Forelimb muscle (tissue), 1 donor: ENCODE measurements at places on chromosomes 6 and 20.

DNA sequence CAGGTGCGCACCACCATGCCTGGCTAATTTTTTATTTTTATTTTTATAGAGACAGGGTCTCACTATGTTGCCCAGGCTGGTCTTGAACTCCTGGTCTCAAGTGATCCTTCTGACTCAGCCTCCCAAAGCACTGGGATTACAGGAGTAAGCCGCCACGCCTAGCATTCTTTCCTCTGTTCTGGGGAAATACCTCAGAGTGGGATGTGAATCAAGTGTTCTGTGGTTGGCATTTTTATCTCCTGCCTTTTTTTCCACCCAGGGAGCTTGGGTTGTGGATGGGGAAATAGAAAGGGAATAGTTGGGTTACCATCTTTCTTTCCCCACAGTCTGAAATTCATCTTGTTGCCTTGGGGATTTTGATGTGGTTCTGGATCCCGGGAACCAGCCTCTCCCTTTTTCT, 24.1 kb downstream of the TFAP2C start:
- no peak for DNase-seq

DNA sequence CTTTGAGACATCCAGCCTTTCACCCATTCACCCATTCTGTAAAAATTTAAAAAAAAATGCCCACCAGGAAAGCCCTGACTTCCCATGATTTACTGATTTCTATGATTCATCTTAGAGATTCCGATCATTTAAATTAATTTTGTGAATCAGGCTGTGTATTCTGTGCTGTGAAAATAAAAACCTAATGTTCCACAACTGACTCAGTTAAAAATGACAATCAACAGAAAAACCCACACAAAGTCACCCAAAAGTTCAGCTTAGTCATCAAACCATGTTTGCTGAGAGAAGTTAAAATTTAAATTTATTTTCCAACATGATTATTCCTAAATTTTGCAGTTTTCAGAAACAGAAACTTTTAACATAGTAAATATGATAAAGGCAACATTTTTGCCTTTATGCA, 509.9 kb downstream of the TENT5A start:
- no peak for DNase-seq

DNA sequence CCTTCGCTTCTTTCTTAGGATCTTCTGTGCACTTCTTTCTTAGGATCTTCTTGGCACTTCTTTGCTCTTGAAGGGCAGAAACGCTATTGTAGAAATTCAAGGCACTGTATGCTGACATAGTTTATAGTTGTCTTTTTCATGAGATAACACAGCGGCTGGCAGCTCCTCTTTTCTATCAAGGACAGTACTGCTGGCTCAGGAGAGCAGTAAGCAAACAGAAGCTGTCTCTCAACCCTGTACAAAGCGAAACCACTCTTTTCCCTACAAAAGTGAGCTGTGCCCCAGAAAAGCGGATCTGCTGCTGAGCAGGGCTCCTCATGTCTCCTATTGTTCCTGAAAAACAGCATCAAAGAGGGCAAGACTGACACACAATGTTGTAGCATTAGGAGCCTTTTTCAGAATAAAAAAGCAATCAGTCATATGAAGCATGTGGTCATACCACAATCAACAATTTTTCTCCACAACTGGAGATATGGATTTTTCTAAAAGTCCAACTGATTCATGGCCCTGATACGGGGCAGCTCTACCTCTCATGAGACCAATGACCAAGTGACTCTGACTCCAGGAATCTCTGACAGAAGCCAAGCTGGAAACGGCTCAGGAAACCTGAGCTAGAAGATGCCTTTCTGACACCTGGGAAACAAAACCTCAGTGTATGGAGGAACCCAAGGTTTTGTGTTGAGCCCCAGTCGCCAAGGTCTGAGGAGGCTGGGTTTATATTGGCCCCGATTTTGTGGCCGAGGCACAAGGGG, 255.9 kb downstream of the ESR1 start:
- DNase-seq, result no peak

- DNase-seq, result no peak
Observed at GRCh38 chr6:56757588-56757984, 114.9 kb upstream of the DST start.

DNA sequence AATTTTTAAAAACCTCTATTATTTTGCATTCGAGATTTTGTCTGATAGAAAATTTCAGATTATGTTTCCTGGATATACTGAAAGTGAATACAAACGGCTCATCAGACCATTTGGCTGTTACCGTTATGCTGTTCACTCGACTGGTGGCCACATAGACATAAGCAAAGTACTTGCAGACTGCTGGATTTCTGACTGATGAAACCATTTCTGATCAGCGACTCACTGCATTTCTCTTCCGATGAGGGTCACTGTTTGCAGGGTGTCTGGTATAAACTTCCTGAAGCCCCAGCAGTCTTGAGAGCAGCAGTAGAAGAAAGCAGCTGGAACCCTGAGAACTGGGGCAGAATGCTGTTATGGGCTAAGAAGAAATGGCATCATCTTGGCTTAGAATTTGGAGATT, 17.7 kb downstream of the SNX9 start:
- DNase-seq, result no peak

DNA sequence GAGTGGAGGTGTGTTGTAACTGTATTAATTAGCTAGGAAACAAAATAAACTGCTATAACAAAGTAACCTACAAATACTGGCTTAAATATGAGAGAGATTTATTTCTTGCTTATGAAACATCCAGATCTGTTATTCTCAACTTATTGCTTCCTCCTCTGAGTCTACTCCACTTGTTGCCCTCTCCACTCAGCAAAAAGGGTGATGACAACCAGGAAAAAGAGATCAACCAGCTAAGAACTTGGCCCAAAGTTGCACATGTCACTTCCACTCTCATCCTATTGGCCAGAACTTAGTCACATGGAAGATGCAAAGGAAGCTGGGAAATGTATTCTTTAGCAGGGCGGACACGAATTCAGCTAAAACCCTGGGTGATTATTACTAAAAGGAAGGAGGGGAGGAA, 5.2 kb upstream of the TP53RK start:
- DNase-seq, result no peak

DNA sequence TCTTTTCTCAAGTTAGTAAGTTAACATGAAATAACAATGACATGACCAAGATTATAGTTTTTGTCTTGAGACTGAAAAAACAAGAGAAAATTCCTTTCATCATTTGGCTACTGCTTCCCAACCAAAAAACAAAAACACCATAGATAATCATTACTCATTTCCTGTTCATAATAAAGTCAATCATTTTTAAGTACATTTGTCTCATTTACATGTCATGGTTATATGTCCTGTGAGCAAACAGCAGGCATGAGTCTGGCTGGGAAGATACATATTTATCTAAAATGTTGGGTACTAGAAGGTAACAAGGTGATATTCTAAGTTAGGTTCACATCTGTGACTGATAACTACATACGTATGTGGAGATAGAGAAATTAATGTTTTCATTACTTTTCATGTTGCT, 180.5 kb downstream of the ISM1 start:
- DNase-seq, result no peak

GRCh38 chr6:53203483-53203882, 54.8 kb upstream of the GCM1 start:
- DNase-seq, result no peak

- no peak for DNase-seq
Observed at GRCh38 chr6:3500262-3501014, 43.6 kb upstream of the SLC22A23 start.

GRCh38 chr6:75376347-75377024, 91.9 kb upstream of the TMEM30A start:
- no peak for DNase-seq

DNA sequence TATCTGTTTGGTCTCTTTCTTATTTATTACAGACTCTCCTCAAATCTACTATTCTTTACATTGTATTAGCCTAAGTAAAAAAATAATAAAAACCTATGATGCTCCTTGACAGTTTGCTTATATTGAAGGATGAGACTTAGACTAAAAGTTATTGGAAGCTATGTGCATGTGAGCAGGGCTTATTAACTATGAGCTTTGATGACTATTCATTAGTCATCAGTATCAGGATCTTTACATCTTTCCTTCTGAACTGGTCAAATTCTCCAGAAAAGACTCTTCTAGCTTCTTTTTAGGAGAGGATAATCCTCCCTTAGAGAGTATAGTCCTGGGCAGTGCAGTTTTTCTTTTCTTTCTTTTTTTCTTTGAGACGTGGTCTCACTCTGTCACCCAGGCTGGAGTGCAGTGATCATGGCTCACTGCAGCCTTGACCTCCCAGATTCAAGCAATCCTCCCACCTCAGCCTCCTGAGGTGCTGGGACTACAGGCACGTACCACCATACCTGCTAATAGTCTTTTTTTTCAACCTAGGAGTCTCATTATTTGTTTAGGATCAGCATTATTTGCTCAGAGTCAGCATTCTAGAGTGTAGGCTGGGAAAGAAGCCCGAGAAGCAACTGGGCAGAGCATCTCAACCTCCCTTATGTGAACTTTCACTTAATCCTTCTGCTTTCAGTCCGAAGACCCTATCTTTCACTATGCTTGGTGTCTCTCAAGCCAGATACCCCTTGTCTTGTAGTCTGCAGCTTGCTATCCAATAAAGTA, 37.1 kb upstream of the YWHAB start:
- DNase-seq, result no peak

GRCh38 chr6:40960742-40961430, 78.1 kb downstream of the UNC5CL start:
- no peak for DNase-seq

DNA sequence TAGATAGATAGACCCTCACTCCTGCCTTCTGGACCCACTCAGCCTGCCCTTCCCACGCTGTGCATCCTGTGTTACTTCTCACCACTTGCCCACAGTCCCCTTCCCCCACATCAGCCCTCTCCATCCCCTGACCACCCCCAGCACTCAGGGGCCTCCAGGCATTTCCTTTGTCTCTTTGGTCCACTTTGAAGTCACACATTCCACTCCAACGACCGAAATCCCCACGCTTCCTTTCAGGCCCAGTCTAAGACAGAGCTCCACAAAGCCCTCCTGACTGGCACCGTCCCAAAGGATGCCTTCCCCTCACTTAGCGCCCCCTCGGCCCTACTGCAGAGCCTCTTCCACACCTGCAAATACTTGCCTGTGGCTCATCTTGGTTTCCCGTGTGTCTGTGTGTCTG, 83.8 kb downstream of the FOXF2 start:
- DNase-seq, result no peak

- DNase-seq, result no peak
Observed at GRCh38 chr6:167125410-167125809, 2.5 kb downstream of the CCR6 start.

GRCh38 chr6:32168807-32169591, 4.6 kb downstream of the EGFL8 start:
- DNase-seq, result no peak

DNA sequence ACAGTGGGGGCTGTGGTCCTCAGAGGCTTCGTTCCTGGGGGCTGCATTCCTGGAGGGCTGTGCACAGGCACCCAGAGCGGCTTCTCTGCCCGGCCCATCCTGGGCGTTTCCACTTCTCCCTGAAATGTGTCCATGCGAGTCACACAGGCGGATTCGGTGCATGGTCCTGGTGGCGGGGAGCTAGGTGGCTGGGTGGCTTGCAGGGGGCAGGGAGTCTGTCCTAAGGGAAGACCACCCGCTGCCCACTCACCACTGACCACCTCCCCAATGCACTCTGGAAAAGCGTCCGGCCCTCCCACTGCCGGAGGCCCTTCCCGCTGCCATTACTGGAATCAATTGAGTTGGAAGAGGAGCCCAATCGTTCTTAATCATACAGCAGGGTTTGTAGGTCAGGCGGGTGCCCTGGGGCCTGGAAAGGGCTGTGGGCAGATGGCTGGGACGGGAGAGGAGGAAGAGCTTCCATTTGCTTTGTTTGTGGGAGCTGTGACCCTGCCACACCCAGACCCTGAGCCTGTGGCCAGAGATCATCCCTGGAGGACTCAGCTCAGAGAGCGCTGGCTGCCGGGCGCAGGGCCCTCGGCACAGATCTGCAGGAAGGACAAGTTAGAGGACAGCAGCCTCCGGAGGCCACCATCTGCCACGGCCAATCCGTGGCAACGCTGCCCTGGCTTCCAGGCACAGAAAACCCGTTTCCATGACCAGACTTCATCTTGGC, 6.4 kb downstream of the CHRNA4 start:
- DNase-seq, result no peak

- DNase-seq, result no peak
Observed at GRCh38 chr20:53212018-53212417, 239.9 kb downstream of the TSHZ2 start.

DNA sequence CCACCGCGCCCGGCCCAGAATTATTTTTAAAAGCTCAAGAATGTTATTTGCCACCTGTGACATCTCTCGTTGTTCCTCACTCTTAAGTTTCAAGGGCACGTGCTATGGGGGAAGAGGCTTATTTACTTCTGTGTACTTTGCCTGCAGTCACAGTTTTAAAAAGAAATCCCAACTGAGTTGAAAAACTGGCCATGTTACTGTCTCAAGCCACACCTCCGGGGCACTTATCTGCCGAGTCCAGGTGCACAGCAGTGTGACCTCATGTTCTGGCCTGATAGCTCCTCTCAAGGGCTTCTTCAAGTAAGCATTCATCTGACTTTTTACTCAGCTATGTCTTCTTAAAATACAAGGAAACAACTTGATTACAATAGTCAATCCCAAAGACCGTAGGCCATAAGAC, 34.5 kb downstream of the SHLD1 start:
- no peak for DNase-seq

DNA sequence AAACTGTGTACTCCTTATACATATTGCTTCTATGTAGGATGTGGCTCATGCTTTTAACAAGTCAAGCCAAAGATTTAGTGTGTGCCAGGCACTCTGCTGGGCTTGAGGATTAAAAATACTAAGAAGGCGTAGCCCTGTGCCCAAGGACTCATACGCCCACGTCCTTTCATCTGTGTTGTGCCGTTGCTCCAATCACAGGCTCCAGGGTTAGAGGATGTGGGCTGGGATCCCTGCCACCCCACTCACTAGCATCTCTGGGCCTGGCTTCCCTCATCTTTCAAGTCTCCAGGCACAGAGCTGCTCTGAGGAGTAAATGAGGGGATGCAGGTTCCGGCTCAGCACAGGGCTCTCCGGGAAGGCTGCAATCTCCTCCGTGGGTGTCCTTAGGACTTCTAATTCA, 214.2 kb downstream of the SYNDIG1 start:
- no peak for DNase-seq

DNA sequence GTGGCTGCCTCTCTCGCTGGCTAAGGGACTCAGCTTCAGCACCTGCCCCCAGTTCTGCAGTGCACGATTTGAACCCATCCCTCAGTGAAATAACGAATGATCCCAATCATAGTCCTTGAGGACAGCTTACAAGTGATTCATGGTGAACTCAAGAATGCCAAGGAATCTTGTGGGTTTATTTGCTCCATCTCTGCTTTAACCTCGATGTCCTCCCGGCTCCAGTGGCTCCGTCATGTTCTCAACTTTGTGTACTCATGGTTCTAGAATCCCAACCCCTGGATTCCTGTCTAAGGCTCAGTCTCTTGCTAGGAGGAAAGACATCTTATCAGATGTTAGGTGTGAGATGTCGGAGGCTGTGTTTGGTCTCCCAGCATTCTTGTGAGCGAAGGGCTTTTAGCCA, 29.0 kb upstream of the GTSF1L start:
- no peak for DNase-seq

- no peak for DNase-seq
Observed at GRCh38 chr6:20432692-20433091, 31.0 kb downstream of the E2F3 start.

DNA sequence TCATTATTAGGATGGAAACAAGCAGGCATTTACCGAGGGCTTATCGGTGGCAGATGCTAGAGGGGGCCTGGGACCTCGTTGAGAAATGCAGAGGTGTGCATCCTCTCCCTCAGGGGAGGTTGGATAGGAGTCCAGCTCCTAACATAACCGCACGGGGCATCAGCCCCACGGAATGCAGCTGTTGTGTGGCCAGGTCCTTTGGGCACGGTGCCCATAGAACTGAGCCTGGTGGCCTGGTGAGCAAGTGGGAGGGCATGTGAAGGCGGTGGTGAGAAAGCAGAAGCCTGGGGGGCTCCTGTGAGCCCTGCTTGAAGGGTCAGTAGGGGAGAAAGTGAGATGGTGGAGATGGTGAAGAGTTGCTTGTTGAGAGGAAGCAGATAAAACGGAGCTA, 143.7 kb downstream of the CDH26 start:
- no peak for DNase-seq
